ENCODE measurements at places on chromosomes 3 and 15.

- no peak for DNase-seq
These were observed 58.7 kb upstream of the ARHGEF26 start for GRCh38 chr3:154062513-154062912.

GRCh38 chr15:48877630-48878595 lies at the start of gene EID1:
TSS of gene EID1 (plus strand) at chr15:48878134. CDS start at chr15:48878177, 43 bp downstream.
- DNase-seq: peak; percentile 91

DNA sequence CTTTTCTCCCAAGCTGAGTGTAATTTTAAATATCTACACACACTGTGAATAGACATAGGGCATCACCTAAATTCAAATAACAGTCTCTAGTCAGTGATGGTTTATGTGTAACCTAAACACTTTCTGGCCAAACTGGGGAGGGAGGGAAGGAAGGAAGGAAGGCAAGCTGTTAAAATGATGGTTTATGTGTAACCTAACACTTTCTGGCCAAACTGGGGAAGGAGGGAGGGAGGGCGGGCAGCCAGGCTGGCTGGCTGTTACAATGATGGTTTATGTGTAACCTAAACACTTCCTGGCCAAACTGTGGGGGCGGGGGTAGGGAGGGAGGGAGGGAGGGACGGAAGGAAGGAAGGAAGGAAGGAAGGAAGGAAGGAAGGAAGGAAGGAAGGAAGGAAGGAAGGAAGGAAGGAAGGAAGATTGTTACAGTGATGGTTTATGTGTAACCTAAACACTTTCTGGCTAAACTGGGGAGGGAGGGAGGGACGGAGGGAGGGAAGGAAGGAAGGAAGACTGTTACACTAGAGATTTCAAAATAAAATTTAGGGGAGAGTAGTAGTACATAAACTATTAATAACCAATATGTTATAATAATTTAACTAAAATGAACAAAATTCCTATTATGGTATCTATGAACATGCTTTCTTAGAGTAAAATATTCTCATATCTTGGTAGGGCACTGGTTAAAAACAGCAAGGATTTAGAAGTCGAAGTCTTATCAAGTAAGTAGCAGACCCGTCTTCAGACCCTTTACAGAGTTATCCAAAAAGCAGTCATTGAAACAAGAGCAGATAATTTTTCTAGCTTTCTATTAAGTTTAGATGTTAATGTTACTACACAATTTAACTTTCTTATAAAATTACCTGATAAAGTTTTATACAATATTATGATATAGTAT lies 148.1 kb downstream of the LMLN start:
- no peak for DNase-seq

- DNase-seq: peak; percentile 14
These were observed at the start of gene ZMYND10 for GRCh38 chr3:50345586-50346234. TSS of gene ZMYND10 (minus strand) at chr3:50345732. CDS start at chr3:50345579, 153 bp downstream.

DNA sequence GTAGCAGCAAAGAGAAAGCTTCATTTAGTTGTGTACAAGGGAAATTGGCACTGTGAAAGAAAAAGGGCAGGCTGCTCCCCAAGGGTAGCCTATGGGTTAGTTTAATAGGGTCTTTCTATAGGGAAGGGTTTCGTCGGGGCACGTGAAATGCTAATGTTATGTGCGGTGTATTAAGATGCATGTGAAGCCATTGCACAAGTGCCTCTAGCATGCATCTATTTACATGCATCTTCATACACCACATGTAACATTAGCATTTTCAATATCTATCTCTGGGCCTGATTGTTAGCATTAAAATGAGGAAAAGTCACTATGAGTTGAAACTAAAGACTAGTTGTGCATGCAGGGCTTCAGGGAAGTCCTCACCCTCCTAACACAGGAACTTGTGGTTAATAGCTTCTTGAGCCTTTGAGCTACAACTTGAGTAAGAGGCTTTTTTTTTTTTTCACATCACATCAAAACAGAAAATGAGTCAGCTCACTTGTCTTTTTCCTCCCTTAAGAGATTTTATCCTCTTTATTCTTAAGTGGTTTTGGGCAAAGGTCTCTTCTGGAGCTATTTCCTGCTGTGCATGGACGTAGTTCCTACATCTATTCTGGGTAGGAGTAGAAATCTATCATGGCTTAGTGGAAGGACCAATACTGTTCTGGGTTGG lies 613.4 kb downstream of the ZPLD1 start:
- DNase-seq: peak; percentile 32

- DNase-seq: peak; percentile 20
These were observed 1.4 kb downstream of the FURIN start for GRCh38 chr15:90869601-90870353.

DNA sequence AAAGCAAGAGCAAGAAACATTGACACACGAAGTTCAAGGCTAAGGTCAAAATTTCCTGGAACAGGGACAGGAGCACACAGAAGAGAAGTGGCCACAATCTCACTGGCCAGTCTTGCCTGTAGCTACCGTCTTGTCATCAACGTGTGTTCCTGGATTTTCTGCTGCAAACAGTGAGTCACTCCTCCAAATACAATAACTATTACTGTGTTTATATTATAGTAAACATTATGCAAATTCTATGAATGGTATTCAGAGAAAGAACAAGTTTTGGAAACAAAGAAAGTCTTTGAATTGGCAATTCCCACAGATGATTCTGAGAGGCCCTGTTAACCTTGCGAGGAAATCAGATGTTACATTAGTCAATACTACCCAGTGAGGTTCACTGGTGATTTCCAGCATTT lies 220.5 kb downstream of the FAM43A start:
- no peak for DNase-seq

GRCh38 chr3:172752651-172753050 lies 2.1 kb downstream of the ECT2 start:
- no peak for DNase-seq

DNA sequence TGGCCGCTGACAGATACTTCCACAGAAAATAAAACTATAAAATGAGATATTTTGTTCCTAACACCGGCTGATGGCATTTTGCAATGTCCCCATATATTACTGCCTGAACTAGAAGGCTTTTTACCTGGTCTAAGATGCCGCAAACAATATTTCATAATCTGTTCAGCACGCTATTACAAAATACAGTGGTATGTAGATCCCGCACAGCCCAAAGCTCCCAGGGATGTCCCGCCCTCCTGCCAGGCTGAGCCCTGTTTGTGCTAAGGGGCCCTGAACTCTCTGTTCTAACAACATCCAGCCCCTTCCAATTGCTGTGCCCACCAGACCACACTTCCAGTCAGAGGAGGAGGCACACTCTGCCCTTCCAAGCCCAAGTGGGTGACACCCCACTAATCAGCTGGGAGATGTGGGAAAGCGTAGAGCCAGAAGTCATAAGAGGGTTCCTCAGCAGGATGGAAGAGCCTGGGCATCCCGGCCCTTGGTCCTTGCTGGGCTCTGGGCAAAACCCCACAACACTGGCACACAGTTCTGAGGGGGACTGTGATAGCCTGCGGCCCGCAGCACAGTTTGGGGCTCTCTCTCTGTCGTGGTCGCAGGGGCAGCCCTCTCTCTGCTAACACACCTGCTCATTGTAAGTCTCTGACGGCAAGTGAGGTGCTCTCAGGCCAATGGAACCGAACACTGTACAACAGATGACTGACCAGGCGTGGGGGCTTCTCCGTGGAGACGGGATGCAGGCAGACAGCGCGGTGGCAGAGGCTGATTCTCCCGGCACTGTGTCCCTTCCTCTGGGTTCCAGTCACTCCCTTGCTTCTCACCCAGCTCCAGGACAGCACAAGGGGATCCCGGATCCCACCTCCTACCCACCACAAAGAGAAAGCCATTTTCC lies 55.2 kb downstream of the PCSK6 start:
- no peak for DNase-seq

- no peak for DNase-seq
These were observed 28.6 kb downstream of the TRAK1 start for GRCh38 chr3:42119561-42120355.

GRCh38 chr3:155038203-155038554 lies 41.9 kb upstream of the MME start:
- DNase-seq: no peak

GRCh38 chr3:6785726-6786125 lies 75.2 kb upstream of the GRM7 start:
- peak; percentile 27 for DNase-seq

- no peak for DNase-seq
These were observed 5.2 kb upstream of the WDR5B start for GRCh38 chr3:122421101-122421500.

DNA sequence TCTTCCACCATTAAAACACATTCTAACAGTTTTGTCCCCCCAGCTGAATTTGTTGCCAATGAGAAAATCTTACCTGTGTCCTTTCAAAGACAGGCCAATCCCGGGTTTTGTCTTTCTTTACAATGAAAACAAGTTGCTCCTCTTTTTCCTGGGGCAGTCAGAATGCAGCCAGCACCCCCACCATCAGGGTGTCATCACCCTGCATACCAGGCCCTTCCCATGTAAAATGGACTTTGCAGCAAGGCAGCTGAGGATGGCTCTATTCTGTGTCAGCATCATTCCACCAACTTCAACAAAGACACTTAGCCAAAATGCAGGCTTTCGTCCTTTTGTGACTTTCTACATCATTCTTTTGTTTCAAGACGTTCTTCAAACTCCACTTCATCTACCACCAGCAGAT lies 490.9 kb downstream of the OCA2 start:
- DNase-seq: no peak

Measured in kidney glomerular epithelial cell (primary cell).